Activated CD8-positive, alpha-beta T cell treated with anti-CD3 and anti-CD28 coated beads, Interleukin-2, amount 10 ng/mL, durations not matched to agents 7 days and 5 days (primary cell): ENCODE measurements at places on chromosomes 1 and 21. TPM values are rescaled to one million over a fixed set of nuclear protein-coding genes. Genes with fewer than 3 reads are reported as not detected.

Gene PSEN2
- 3.0 TPM for total RNA-seq

Gene RNF186
- total RNA-seq: not detected

Gene KCNE1
- total RNA-seq: 0.18 TPM

Gene TCHH
- total RNA-seq: not detected

Gene C2CD2
- total RNA-seq: 5.5 TPM

Gene SDF4
- total RNA-seq: 99.3 TPM

Gene KRTAP19-1
- total RNA-seq: not detected

Gene ZMYM1
- 19.6 TPM for total RNA-seq

Gene SDHB
- 101 TPM for total RNA-seq

Gene PRAMEF14
- not detected for total RNA-seq

Gene ARPC5
- total RNA-seq: 271 TPM
